ENCODE measurements at places on chromosomes 5 and 9.

DNA sequence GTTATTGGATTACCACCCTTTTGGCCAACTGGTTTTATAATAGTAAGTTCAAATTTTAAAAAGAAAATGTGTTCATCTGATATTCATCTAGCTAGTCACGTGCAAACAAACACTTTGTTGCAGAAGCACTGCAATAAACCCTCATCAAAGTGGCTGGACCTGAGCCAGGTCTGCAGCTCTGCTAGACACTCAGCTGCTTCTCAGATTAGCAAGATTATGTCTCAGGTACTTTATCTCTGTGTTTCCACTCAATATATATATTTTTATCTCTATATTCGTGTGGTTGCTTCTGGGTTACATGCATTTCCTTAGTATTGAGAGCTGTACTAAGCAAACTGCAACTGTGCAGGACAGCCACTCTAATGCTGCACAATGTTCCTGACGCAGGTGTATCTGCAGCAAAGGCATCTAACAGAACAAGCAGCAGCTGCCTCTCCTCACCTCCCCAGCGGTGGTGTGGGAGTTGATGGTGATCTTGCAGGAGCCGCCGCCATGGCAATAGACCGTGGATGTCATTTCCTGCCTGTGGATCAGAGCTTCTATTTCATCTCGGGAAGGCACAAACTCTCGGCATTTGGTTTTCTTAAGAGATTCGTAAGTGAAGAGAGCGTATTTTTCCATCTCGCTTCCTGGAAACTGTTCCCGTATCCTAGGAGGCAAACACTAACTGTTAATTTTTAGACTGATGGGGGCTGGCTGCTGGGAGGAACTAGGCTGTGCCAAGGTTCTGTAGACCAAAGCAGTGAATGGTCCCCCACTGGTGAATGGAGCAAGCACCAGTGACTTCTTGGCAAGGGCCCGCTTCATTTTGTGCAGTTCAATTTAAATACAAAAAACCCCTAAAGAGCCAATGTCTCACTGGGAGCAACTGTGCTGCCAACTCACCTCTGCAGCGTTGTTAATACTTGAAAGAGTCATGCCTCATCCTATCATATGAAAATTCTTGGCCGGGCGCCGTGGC lies 56.7 kb upstream of the RETREG1 start:
- no peak for DNase-seq

DNA sequence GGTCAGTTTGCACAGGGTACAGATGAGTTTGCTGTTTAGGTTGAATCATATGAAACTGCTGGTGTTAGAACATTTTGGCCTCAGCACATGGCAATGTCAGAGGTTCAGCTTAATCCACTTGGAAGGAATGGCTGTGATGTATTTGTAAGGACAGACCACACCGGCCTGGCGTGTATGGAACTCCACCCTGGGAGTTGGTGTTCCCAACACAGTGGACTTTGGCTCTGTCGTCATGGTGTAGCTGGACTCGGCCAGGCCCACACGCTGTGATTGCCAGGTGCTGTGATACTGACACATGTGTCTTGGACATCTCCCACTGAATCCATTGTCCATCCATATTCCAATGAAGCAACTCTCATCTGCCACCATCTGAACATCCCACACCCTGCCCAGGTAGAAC lies 90.3 kb downstream of the ZNF618 start:
- no peak for DNase-seq

- DNase-seq, result peak; percentile 18
Observed at GRCh38 chr9:68949271-68950000, 64.5 kb downstream of the PRKACG start.

- no peak for DNase-seq
Observed at GRCh38 chr9:31519011-31519410, 865.4 kb upstream of the ACO1 start.

DNA sequence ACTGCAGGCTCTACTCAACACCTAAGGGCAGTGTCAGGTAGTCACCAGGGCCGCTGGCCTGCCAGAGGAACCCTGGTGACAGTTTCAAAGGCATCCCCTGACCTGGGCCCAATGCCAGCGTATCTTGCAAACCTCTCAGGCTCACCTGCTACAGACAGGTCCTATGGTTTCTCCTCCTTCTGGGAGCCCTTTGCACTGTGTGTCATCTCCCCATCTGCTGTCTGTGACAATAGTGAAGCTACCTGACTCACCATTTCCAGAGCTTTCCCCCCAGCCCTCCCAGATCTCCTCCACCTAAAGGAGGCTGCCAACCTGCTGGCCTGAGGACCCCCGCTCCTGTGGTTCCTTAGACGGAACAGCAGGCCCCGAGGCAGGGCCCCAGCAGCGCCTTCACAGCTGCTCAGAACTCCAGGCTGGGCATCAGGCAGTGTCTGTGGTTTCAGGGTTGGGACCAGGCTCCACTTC lies 203.1 kb downstream of the FSTL4 start:
- DNase-seq, result no peak

DNA sequence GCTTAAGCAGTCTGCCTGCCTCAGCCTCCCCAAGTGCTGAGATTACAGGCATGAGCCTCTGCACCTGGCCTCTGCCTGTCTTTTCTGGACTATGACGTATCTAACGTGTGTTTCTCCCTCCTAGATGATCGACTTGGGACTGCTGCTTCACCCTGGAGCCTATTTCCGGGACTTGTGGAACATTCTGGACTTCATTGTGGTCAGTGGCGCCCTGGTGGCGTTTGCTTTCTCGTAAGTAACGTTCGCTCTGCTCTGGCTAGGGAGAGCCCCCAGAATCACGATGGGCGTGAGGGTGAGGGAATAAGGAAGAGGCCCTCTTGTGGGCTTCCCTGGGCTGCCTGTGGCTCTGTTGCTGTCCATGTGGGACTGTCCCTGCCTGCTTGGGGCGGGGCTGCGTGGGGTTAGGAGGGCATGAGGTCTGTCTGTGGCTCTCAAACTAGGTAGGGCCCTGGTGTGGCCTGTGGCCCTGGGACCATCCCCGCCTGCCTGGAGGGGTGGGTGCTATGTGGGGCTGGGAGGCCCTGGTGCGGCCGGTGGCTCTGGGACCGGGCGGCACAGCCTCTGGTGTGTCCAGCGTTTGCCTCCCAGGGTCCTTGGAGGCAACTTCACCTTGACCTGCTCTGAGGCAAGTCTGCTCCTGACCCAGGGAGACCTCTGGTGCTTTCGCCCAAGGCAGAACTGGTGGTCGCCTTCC lies 171.7 kb downstream of the CACNA1B start:
- no peak for DNase-seq

GRCh38 chr9:75447281-75447680 lies 359.0 kb downstream of the OSTF1 start:
- DNase-seq, result no peak

DNA sequence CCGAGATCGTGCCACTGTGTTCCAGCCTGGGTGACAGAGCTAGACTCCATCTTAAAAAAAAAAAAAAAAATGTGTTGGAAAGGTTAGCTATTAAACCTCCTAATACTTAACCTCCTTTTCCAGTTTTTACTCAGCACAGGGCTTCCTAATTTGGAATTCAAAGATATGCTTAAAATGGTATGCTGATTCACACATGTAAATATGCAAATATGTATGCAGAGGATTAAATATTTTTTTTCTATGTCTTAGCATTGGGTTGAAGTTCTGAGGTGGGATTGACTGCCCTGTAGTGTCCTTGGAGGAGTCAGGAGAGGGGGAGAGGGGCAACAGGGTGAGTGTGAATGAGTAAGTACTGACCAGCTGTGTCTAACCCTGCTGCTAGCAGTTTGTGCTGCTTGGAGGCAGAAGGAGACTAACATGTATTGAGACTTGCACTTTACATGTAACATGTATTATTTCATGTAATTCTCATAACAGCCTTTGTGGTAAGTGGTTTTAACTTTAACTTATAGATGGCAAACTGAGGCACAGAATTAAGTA lies 63.2 kb downstream of the SLC44A1 start:
- no peak for DNase-seq

DNA sequence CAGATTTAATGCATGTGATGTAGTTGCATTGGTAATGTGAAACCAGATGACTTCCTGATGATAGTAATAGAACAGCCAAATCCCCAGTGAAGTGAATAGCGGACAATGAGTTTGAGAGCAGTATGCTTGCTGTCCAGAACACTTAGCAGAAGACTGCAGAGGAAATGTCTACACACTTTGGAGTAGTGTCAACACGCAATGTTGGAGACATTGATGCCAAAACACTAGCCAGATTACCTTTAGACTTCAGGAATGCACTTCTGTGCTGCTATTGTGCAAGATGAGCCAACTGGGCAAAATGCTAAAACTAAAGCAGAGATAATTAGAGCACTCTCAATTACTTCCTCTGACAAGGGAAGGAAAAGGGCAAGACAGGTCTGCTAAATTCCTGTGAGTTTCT lies 176.7 kb downstream of the PRDM9 start:
- DNase-seq, result no peak

GRCh38 chr9:94511134-94511954 lies 43.5 kb upstream of the PCAT7 start:
- no peak for DNase-seq

DNA sequence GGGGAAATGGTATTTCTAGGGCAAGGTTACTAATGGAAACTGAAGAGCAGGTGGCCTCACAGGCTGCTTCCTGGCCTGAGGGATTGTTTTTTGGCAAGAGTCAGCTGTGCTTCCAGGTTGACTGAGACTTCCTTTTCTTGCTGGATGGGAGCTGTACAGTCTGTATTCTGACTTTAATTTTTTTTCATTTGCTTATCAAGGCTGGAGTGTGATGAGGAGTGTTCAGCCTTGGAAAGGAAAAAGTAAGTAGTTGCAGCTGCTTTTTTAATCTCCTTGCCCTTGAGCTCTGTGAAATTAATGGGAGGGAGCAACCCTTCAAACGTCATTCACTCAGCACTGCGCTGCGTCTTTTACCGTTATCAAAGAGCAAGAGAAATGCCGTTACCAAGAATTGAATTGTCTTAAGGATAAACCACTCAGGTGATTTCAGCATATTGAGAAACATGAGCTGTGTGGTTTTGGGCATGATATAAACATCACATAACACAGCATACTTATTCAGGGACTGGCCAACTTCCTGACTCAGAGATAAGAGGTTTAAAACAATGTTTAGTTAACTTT lies 47.6 kb downstream of the AQP7 start:
- DNase-seq, result no peak

DNA sequence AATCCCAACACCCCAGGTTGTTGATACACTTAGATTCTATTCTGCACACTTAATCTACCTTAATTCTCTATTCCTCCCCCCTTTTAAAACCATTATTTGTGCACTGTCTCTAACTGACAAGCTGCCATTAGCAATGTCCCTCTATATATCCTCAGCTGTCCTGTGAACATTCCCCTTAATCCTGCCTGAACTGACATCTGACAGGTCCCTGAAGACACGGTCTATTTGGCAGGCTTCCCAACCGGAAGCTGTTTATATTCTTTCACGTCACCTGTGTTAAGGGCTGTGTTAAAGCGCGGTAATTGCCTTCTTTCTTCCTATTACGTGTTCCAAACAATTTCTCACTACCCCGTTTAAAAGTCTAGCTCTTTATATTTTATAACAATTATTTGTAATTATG lies 277.3 kb downstream of the CDH9 start:
- DNase-seq, result no peak

DNA sequence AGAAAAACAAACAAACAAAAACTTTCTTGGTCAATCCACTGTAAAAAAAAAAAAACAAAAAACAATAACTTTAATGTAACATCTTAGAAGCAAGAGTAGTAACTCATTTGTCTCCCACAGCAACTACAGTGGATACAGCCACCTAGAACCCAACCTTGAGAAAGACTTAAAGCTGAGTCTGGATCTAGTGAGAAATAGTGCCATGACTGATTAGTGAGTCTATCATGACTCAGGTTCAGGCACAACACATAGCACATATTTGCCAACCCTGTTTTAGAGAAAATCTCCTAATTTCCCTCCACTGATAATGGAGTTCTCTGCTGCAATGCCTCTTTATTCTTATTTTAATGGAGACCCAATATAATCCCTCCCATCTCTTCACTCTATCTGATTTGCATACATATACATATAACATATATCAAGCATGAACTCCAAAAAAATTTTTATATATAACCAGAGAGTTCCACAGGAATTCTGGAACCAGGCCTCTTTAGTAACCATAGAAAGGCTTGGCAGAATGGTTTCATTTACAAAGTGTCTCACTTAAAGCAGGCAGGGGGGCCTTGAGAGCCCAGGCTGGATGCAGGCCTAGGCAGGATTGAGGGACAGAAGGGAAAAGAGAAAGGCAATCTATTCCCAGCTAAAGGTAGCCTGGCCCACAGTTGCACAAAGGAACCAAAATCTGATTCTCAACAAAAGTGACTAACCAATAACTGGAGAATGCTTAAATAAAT lies 11.9 kb upstream of the NR4A3 start:
- no peak for DNase-seq

- no peak for DNase-seq
Observed at GRCh38 chr9:119418721-119419120, 49.5 kb upstream of the BRINP1 start.

GRCh38 chr5:56705217-56705616 lies 110.1 kb upstream of the MAP3K1 start:
- DNase-seq, result no peak

- no peak for DNase-seq
Observed at GRCh38 chr5:5105531-5105930, 34.6 kb upstream of the ADAMTS16 start.

DNA sequence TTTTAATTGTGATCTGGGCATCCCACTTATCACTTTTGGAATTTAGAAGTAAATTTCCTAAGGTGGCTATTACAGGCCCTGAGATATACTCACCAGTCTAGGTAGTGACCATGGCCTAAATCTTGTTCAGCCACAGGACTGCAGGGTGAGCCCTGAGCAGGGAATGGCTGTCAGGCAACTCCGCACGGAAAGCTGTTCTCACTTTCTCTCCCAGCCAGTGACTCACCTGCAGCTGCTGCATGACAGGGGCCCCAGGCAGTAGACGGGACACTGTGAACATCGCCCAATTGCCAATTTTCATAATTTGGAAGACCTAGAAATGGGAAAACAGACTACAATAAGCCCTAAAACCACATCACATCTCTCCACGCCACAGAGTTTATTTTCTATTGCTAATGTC lies 69.6 kb upstream of the TAF1L start:
- no peak for DNase-seq

GRCh38 chr9:98708103-98708932 lies 417 bp downstream of the GABBR2 start:
- DNase-seq, result no peak

DNA sequence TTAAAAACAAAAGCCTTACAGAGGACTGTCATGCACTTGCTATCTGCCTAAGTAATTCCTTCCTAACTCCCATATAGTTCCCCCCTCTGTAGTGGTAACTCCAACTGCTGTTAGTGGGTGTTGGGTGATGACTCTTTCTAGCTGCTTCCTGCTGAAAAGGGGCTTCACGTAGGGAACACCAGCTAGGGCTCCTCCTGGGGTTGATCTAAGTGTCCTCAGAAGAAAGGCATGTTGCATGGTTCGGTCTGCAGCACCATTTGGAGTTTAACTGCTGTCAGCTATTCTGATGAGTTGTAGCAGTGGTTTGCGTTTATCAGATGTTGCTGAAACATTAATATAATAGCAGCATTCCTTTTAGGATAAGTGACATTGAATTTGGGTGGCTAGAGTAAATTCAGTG lies 281.9 kb upstream of the TUSC1 start:
- no peak for DNase-seq

DNA sequence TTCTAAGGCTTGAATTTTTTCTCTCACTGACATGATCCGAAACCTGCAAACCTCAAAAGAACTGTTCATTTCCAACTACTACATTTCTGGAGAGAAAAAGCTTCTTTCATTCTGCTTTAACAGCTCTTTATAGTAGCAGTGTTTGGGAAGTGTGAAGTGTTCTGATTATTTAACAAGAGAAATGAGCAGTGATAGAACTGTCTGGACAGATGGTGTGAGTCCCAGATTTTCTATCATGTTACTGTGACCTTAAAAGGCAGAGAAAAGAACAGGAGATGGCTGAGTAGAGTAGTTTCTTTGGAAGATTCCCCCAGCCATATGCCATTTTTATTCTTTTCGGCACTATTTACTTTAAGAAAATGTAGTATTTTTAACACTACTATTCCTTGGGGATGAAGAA lies 41.3 kb upstream of the TAL2 start:
- no peak for DNase-seq

All from activated naive CD4-positive, alpha-beta T cell (primary cell).